ENCODE measurements at places on chromosomes 11 and 22. TPM values are rescaled to one million over a fixed set of nuclear protein-coding genes. Genes with fewer than 3 reads are reported as not detected.

DNA sequence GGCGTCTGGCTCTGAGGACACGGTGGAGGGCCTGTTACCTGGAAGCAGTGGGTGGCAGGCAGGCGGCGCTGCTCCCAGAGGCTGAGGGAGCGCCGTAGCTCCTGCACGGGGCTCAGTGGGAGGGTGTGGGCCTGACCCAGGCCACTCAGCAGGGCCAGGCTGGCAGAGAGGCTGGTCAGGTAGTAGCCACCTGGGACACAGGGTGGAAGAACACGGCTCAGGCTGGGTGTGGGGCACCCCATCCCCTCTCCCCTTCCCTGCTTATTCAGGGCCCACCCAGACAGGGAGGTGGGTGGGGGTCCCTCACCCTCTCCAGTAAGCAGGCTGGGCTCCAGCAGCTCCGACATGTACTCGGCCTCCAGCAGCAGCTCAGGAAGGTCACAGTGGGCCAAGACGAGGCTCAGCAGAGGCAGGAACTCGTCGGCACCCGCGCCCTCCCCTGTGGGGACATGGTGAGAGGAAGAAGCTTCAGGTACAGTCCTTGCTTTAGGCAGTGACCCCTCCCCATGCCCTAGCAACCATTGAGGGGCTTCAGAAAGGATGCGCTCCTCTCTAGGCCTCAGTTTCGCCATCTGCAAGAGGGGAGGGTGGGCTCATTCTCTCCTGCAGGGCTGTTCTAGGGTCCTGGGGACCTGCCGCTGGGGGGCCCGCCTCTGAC, 2.9 kb downstream of the RIN1 start:
- peaks cover 38% of the 10 kb centered on the region for H3K4me1 ChIP-seq
- DNase-seq, result no peak
- H3K27me3 ChIP-seq, result no peaks in the 10 kb centered on the region

- H3K27ac ChIP-seq, result peak overlapping the region; percentile 86
- DNase-seq, result no peak
- H3K4me1 ChIP-seq, result peaks cover 46% of the 10 kb centered on the region
- no peaks in the 10 kb centered on the region for H3K36me3 ChIP-seq
- H3K27me3 ChIP-seq, result peaks cover 18% of the 10 kb centered on the region
Observed at GRCh38 chr11:46278387-46279125, 1.1 kb downstream of the CREB3L1 start.

DNA sequence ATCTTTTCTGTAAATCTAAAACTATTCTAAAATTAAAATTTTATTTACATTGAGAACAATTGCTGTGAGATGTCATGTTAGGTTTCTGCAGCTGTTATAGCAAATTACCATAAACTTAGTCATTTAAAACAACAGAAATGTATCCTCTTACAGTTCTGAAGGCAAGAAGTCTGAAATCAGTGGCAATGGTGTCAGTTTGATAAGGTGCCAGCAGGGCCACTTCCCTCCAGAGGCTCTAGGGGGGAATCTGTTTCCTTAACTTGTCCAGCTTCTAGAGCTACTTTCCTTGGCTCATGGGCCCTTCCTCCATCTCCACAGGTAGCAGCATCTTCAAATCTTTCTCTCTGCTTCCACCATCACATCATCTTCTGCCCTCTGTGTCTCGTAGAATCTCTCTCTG, 23.0 kb downstream of the MOGAT2 start:
- no peaks in the 10 kb centered on the region for H3K27me3 ChIP-seq
- H3K4me3 ChIP-seq, result no peak overlapping the region
- H3K4me1 ChIP-seq, result no peaks in the 10 kb centered on the region
- no peak for DNase-seq
- H3K36me3 ChIP-seq, result no peaks in the 10 kb centered on the region
- no peak overlapping the region for H3K27ac ChIP-seq

DNA sequence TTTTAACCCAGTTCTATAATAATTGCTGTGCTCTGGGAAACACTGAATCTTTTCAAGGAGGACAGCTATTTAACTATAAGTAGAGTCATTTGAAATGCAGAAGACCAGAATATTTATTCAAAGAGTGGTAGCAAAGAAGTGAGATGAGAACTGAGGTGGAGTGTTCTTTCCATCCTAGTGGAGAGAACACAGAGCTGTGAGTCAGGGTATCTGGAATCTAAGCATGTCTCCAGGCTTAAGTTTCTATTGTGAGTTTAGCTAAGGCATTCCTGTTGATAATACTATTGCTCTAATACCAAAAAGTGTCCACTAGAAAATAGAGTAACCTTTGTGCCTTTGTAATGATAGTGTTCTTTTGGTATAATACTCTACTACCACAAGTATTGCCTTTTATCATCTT, 32.4 kb downstream of the JAM3 start:
- no peak for DNase-seq
- H3K4me3 ChIP-seq, result no peak overlapping the region
- no peaks in the 10 kb centered on the region for H3K4me1 ChIP-seq
- H3K27ac ChIP-seq, result no peak overlapping the region
- H3K36me3 ChIP-seq, result no peaks in the 10 kb centered on the region

GRCh38 chr11:10021563-10021962, 272.5 kb downstream of the SBF2 start:
- no peaks in the 10 kb centered on the region for H3K4me1 ChIP-seq
- H3K4me3 ChIP-seq, result no peak overlapping the region
- no peaks in the 10 kb centered on the region for H3K36me3 ChIP-seq
- no peaks in the 10 kb centered on the region for H3K27me3 ChIP-seq
- DNase-seq, result no peak

DNA sequence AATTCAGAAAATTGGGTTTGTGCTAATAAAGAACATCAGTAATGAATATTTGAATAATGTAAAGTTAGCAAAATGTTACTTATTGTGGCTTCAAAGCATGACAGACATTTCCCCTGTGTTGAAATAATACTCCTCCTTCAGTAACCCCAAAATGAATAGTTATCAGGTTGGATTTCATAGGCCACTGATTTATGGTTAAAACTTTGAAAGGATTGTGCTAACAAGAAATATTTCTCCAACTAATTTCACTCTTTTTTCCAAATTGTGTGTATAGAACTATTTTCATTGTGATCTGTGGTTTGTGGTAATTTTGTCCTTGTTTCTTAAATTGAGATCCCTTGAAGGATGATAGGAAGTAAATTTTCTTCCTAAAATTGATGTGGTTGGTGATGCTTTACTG, 7.9 kb downstream of the DDX10 start:
- H3K4me3 ChIP-seq, result no peak overlapping the region
- DNase-seq, result no peak
- no peaks in the 10 kb centered on the region for H3K4me1 ChIP-seq

- no peaks in the 10 kb centered on the region for H3K27me3 ChIP-seq
- peaks cover 14% of the 10 kb centered on the region for H3K4me1 ChIP-seq
- no peaks in the 10 kb centered on the region for H3K36me3 ChIP-seq
- peak; percentile 18 for DNase-seq
- peak overlapping the region; percentile 67 for H3K27ac ChIP-seq
Observed at GRCh38 chr11:33936725-33937604, 45.1 kb upstream of the LMO2 start.

DNA sequence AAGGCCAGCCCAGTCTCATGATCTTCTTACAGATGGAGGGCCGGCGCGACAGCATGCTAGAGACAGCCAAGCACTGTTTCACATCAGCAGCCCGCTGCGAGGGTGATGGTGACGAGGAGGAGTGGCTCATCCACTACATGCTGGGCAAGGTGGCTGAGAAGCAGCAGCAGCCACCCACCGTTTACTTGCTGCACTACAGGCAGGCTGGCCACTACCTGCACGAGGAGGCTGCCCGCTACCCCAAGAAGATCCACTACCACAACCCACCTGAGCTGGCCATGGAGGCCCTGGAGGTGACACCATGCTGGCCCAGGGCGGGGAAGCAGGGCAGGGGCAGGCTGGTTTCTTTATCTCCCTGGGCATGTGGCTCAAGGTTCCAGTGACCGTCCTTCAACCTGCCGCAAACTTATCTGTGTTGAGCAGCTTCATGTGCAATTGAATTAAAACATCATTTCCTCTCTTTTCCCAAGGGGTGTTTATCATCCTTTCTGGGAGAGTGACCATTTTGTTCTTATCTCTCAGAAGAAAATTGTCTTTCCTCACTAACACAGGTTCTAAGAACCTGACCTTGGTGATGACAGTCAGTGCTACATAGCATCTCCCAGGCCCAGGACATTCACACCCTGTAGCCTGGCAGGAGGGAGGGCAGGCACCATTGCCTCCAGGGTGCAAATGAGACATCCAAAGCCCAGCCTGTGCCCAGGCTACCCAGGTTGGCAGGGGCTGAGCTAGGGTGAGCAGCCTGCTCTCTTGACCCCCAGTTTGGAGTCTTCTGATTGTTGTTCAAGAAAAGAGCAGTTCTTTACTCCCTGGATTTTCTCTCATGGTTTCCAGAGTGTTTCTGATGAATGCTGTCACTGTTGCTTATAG, 80.7 kb downstream of the CABIN1 start:
- no peak overlapping the region for H3K27ac ChIP-seq
- no peaks in the 10 kb centered on the region for H3K4me1 ChIP-seq
- H3K4me3 ChIP-seq, result no peak overlapping the region
- no peak for DNase-seq
- H3K36me3 ChIP-seq, result peaks cover 87% of the 10 kb centered on the region

DNA sequence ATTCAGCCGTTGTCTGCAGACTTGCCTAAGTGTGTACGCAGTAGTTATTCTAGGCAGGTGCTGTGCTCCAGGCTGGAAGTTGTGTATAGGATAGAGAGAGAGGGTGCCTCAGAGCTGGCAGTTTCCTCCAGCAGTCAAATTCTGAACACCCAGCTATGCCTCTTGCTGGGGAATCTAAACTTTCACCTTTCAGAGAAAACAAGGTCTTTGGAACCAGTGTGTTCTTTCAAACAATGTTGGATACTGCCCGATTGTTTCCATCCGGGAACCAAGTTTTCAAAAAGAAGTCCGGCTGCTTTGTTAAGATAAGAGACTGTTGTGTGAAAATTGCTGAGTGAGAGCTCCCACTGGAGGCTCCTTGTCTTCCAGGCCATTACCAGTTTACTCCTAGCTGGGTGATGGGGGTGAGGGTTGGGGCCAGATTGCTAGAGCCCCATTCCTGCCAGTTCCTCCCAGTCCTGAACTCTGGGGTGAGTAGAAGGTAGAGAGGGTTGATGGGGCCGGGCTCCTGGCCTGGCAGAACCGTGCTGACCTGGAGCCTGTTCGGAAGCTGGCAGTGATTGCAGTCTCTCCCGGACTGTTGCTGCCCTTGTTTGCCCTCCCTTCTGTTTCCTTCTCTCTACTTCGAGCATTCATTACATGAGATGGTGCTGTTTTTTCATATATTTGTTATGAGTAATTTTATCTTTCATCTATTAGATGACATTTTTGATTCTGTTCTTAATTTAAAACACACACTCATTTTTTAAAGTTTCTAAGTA, 150.2 kb downstream of the TEAD1 start:
- peak overlapping the region; percentile 72 for H3K27ac ChIP-seq
- H3K27me3 ChIP-seq, result no peaks in the 10 kb centered on the region
- no peaks in the 10 kb centered on the region for H3K36me3 ChIP-seq
- peaks cover 21% of the 10 kb centered on the region for H3K4me1 ChIP-seq
- no peak for DNase-seq
- no peak overlapping the region for H3K4me3 ChIP-seq

DNA sequence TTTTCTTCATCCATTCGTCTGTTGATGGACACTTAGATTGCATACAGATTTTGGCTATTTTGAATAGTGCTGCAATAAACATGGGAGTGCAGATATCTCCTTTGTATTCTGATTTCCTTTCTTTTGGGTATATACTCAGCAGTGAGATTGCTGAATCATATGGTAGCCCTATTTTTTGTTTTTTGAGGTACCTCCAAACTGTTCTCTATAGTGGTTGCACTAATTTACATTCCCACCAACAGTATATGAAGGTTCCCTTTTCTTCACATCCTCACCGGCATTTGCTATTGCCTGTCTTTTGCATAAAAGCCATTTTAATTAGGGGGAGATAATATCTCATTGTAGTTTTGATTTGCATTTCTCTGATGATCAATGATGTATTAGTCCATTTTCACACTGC, 96.1 kb downstream of the PRR5L start:
- no peak overlapping the region for H3K4me3 ChIP-seq
- H3K36me3 ChIP-seq, result peaks cover 4% of the 10 kb centered on the region
- peaks cover 8% of the 10 kb centered on the region for H3K4me1 ChIP-seq
- H3K27ac ChIP-seq, result no peak overlapping the region
- no peaks in the 10 kb centered on the region for H3K27me3 ChIP-seq

DNA sequence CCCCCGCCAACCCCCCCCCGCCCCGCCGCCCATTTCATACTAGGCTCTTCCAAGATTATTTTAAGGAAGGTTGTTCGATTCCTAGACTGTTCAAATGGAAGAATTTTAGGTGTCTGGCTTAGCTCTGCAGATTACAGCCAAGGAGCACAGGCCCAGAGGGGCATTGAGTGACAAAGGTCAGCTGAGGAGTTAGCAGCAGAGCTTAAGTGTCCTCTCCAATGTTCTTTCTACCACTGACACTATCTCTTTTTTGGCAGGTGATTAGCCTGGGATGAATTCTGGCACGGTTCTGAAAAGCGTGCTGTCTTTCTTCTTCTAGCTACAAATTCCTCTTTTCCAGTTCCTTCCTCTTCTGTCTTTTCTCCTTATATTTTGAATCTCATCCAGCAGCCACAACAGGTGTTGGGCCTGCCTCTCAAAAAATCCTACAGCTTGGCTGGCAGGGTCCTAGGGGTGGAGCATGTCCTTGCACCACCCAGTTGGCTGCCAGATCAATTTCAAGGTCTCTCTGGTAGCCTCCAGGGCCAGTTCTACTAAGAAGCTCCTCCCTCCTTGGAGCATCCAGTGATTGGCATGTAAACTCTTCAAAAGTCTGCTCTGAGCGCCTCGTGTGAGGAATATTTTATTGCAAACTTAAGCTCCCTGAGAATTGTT, 23.0 kb downstream of the KCNE3 start:
- H3K36me3 ChIP-seq, result no peaks in the 10 kb centered on the region
- no peak for DNase-seq
- H3K4me3 ChIP-seq, result no peak overlapping the region
- H3K27me3 ChIP-seq, result no peaks in the 10 kb centered on the region

GRCh38 chr11:72079819-72080325, 470 bp downstream of the NUMA1 start:
- peak overlapping the region; percentile 92 for H3K27ac ChIP-seq
- DNase-seq, result no peak

DNA sequence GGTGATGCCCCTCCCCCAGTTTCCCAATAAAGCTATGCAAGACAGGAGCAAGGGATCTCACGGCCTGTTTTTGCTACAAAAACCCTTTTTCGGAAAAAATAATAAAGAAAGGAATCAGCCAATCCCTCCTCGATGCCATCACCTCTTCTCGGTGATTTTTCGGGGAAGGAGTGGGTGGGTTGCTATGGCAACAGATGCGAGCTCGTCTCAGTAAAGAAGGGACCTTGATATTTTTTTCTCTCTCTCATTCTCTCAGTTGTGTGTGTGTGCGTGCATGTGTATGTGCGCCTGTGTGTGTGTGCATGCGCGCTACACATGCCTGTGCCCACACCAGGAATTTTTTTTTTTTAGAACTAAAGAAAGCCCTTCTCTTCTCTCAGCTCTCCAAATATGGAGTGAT, 3.8 kb upstream of the NPAS4 start:
- peak overlapping the region; percentile 52 for H3K27ac ChIP-seq
- no peaks in the 10 kb centered on the region for H3K36me3 ChIP-seq
- H3K4me1 ChIP-seq, result peaks cover 53% of the 10 kb centered on the region

Gene PHF21B
- polyA plus RNA-seq, result 12.7 TPM

Gene LARGE2
- 1.1 TPM for polyA plus RNA-seq

Gene ZW10
- 11.4 TPM for polyA plus RNA-seq

Gene CCDC188
- 5.2 TPM for polyA plus RNA-seq

Gene ST13
- 289 TPM for polyA plus RNA-seq

Gene OR52E5
- not detected for polyA plus RNA-seq

All from spinal cord (tissue), 10 donors.